ENCODE measurements at places on chromosomes 12 and 14. TPM values are rescaled to one million over a fixed set of nuclear protein-coding genes. Genes with fewer than 3 reads are reported as not detected.

Gene CRADD
- total RNA-seq = 15.4 TPM

Gene NGDN
- 67.5 TPM for total RNA-seq

Gene BBOF1
- 4.4 TPM for total RNA-seq

Gene PTPRQ
- total RNA-seq = 0.50 TPM

Gene PMCH
- total RNA-seq = not detected

Gene ANP32D
- total RNA-seq = not detected

Gene HOXC9
- not detected for total RNA-seq
